Substantia nigra (tissue), 51 donors: ENCODE measurements at places on chromosomes 5 and 9.

GRCh38 chr9:95980262-95981125, 105.0 kb downstream of the ERCC6L2 start:
- no peak for DNase-seq

- no peak for DNase-seq
Observed at GRCh38 chr5:76703707-76704106, 12.2 kb upstream of the F2R start.

- no peak for DNase-seq
Observed at GRCh38 chr5:152942633-152943336, 537.7 kb upstream of the NMUR2 start.

DNA sequence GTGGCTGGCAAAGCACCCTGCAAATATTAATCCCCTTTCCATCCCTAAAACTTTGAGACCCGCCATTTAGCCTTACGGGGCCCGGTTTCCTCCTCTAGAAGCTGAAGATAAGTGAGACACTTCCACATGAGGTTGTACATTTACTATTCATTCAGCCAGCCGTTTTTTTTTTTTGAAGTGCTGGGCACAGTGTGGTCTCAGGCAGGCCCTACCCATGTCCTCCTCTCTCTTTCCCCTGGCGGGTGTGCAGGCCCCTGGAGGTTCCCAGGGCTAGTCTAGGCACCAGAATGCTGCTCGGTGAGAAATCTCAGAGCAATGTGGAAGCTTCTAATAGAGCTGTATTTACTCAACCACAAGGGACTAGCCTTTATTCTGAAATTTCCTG, 107.4 kb upstream of the LARP1 start:
- DNase-seq = no peak

DNA sequence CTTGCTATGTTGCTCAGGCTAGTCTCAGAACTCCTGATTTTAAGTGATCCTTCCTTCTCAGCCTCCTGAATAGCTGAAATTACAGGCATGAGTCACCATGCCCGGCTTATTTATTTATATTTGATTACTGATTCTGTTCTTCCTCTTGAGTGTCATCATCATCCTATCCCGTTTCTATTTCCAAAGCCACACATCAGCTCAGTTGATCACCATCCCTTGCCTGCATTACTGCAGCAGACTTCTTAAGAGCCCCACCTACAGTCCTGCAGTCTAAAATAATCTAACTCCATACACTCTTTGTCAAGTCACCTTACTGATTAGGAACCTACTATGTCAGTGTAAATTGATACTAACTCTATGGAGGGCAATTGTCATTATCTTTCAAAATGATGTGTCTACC, 138.9 kb upstream of the RAI14 start:
- no peak for DNase-seq
